CD8-positive, alpha-beta memory T cell (primary cell): ENCODE measurements at places on chromosomes 4 and X. TPM values are rescaled to one million over a fixed set of nuclear protein-coding genes. Genes with fewer than 3 reads are reported as not detected.

DNA sequence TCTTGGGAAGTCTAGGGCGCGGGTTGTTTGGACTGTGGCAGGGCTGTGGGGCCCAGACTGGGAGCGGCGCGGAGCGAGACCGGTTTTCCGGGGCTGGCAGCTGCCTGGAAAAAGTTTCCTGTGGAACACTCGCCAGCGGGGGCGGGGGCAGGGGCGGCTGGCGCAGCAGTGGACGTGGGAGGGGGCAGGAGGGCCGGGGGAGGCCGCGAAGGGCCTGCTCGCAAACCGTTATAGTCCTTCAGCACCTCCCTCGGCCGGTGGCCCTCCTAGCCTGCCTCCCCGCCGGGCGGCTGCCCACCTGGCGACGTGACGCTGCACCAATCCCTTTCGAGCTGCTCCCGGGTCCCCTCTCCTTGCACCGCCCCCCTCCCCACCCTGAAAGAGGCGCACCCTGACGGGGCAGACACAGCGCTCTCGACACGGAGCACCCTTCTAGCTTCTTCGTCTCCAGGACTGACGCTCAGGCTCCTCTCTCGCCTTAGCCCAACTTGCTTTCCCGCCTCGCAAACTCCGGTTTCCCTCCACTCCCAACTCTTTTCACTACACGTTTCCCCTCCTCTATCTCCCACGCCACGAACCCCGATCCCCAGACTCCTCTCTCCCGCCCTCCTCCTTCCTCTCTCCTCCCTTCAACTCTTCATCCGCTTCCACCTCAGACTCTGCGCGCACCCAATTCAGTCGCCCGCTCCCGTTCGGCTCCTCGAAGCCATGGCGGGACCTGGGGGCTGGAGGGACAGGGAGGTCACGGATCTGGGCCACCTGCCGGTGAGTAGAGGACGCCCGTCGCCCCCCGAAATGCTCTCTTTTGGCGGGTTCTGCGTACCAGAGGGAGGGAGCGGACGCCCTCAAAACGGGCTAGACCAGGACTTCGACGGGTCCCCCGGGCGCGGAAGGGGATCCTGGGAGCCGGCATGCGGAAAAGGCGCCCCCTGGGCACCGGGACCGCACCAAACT is at the start of gene NRK:
Gene NRK (plus strand): TSS at position 402 of the 954 bp plus-strand sequence. CDS start 307 bp downstream, at position 709.
- DNase-seq = no peak

DNA sequence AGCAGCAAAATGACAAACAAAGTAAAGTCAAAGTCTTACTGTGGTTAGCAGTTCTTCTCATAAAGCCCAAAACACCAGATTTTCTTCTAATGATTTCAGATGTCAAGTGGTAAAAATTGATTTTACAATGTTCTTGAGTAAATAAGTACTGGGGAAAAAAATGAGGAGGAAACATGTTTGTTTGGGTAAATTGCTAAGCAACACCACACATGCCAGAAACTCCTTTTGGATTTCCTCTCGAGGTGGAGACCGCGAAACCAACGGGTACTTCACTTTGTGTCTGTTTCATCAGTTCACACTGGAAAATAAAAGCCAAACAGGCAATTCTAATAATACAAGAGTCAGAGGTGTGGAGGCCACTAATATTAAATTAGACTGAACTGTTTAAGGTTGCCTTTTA is 4.6 kb upstream of the PKD2 start:
- DNase-seq = no peak

DNA sequence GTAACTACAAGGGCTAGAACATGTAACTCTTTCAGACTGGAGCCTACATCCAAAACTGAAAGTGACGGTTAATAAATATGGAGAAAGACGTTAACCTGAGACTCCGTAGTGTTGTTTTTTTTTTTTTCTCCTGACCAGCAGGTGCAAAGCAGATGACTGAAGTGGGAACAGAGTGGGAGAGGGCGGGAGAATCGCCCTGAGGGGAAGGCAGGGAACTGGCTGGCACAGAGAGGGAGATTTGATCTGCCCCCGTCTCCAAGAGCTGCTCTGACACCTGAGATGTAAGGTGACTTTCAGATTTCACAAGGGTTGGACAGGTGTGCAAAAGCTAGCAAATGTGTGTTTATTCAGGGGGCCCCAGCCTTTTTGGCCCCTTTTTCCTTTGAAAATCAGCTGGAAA is 180.2 kb downstream of the PALLD start:
- no peak for DNase-seq

The JCHAIN gene
- not detected for total RNA-seq
